Activated CD4-positive, alpha-beta T cell treated with anti-CD3 and anti-CD28 coated beads, Interleukin-2, Interleukin-6, amounts not matched to agents 100 ng/mL and 50 ng/mL, durations not matched to agents 16 hours and 8 hours (primary cell): ENCODE measurements at places on chromosomes 7 and 10.

DNA sequence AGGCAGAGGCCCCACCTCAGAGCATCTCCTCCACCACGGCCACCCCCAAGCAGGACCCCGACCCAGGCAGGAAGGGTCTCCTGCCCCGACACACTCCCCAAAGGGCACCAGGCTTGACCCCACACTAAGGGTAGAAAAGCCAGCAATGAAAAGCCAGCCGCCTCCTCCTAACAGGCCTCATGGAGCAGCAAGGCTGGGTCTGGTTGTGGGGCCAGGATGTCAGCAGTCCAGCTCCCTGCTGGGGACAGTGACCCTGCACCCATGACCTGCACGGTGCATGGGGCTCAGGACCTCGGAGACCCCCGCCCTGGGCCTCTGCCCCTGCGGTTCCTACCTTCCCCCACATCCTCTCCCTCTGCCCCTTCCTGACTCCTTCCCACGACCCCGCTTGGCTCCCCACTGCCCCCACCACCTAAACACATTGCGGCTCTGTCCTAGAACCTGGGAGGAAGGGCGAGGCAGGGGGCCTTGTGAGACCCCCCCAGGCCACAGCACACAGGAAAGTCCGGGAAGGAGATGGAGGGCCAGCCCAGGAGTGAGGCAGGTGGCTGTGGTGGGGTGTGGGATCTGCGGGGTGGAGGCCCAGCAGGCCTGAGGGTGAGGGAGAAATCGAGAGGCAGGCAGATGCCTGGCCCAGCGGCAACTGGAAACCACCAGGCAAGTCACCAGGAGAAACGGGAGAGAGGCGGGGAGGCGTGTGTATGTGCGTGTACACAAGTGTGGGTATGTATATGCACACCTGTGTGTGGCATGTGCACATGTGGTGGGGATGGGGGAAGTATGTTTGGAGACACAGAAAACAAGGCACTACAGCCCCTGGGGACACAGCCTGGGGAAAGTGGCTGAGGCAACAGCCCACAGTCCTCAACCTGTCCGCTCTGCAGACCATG is 229.9 kb downstream of the MAD1L1 start:
- DNase-seq: no peak

GRCh38 chr10:72567889-72568640 is 57.8 kb downstream of the MICU1 start:
- DNase-seq: peak; percentile 8

GRCh38 chr10:44745920-44746319 is 165.2 kb upstream of the TMEM72 start:
- no peak for DNase-seq

- peak; percentile 67 for DNase-seq
Measured at GRCh38 chr7:2954433-2954853, 89.2 kb downstream of the CARD11 start.

- peak; percentile 67 for DNase-seq
Measured at GRCh38 chr7:149869867-149870266, 3.9 kb upstream of the ATP6V0E2 start.

GRCh38 chr7:150716939-150717338 is 526 bp downstream of the GIMAP1 start:
- DNase-seq: no peak

GRCh38 chr10:69866688-69867461 is 65.2 kb downstream of the COL13A1 start:
- DNase-seq: no peak

- DNase-seq: no peak
Measured at GRCh38 chr7:100720671-100721504, 620 bp downstream of the EPO start.

DNA sequence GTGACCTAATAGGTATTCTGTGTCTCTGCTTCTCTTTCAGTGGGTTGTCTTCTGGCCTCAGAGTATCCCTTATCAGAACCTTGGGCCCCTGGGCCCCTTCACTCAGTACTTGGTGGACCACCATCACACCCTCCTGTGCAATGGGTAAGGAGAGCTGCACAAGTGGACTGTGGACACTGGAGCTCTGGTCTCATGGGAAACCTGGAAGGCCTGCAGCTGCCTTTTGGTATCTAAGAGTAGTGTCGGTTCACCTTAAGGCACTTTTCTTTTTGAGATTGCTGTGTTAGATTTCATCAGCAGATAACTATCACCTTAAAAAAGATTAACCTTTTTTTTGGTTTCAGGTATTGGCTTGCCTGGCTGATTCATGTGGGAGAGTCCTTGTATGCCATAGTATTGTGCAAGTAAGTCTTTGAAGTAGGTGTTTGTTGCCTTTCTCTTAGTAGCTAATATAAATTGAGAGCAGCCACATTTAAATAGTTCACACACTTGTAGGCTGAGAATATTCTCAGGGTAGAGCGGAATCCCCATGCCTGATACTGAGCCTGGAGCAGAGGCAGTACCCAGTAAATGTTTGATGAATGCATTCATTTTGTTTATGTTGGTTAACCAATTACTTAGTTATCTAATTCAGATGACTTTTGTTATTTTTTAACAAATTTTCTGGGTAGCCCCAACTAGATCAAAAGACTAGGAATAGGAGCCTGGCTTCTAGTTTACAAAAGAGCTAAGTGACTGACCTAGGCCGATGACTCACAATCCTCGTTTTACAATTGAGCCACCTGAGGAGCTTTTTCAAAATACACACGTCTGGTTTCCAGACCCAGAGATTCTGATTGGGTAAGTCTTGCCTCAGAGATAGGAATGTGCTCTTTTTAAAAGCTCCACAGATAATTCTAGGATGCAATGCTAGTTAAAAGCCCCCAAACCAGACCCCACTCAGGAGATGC is 3.6 kb downstream of the TMEM254 start:
- no peak for DNase-seq

GRCh38 chr7:55309040-55309991 is 55.8 kb upstream of the LANCL2 start:
- peak; percentile 98 for DNase-seq

DNA sequence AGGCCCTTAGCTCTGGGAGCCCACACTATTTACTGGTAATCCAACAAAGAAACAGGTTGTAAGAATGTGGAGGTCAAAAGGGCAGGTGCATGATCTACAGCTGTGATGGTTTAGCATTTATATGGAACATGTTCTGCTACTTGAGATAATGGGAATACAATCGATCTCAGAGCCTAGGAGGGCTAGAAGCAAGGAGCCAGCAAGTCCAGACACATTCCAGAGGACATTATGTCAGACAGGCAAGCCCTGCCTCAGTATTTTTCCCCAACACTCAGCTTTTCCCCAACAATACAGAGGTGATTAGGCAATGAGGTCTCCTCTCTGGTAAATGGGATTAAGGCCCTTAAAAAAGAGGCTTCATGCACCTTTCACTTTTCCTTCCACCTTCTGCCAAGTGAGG is 21.4 kb upstream of the GNAT3 start:
- DNase-seq: no peak

- DNase-seq: peak; percentile 47
Measured at GRCh38 chr10:112565434-112566053, 118.5 kb downstream of the VTI1A start.

- no peak for DNase-seq
Measured at GRCh38 chr10:88110355-88110754, 246.9 kb downstream of the PTEN start.

DNA sequence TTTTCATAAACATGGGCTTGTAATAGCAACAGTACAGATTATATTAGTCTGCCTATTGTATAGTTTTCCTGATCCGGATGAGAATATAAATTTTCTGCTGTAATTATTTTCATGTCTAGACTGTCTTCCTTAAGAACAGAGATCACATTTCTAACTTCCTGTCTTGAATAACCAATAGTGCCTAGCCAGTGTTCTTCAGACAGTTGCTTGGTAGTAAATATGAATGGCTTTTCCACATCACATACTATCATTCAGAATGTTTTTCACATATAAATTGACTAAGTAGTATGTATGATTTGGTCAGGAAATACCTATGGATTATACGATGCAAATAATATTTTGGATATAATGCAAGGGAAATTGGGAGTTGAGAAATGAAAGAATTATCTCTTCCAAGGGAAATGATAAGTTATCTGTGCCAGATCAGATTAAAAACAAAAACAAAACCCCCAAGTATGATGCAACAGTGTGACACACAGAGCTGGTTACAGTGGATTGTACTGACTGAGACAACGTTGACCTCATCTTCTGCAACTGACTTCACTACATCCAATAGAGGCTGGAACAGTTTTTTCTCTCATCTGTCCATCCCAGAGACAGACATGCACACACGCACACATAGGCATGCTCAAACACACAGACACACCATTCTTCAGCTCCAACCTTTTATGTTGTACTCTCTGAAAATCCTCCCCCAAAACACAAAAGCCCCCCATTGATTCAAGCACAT is 16.4 kb downstream of the ITGA8 start:
- DNase-seq: no peak

- DNase-seq: no peak
Measured at GRCh38 chr10:55183993-55184392, 383.0 kb upstream of the PCDH15 start.

- no peak for DNase-seq
Measured at GRCh38 chr10:113594652-113595051, 41.8 kb downstream of the HABP2 start.

DNA sequence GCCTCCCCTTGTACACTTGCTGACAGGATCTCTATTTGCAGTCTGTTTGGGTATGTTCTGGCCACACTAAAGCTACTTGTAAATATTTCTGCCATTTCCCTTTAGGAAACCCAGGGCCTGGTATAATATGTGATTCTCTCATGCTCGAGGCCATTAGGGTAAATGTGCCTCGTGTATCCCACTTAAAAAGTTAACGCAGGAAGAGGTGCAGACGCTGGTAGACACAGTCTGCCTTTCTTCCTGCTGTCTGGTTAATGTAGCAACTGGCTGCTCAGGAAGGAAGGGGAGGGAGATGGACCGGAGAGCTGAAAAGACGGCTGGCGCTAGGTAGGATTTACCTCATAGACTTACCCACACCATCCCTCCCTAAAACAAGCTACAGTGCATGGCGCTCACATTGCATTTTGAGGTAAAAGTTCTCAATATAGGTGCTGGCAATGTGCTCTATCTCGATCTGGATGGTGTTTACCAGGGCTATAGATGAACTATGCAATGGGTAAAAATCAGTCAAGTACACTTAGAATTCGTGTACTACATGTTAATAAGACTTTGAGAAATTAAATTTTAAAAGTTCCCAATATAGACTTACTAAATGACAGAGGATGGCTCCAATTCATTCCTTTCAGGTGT is 125.9 kb downstream of the JAZF1 start:
- no peak for DNase-seq

- no peak for DNase-seq
Measured at GRCh38 chr7:99242682-99243081, 30.0 kb upstream of the MYH16 start.

- no peak for DNase-seq
Measured at GRCh38 chr7:15123901-15124300, 221.3 kb upstream of the DGKB start.

DNA sequence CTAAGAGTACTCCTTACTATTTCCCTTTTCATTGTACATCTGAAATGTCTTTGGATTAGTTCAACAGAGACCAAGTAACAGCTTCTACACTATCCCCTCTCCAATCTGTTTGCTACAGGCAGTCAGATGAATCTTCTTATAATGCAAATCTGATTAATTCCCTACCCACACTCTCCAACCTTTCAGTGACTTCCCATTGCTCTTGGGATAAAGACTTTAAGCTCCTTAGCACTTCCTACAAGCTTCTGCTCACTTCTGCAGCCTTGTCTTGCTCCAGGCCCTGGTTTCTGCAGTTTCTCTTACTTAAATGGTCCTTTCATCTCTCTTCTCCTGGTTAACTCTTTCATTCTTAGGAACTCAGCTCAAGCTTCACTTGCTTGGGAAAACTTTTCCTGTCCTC is 65.2 kb upstream of the FEZF1 start:
- DNase-seq: no peak

- DNase-seq: no peak
Measured at GRCh38 chr7:52831321-52831720, 204.1 kb upstream of the POM121L12 start.

- DNase-seq: no peak
Measured at GRCh38 chr7:151506901-151507382, 12.8 kb downstream of the RHEB start.
